Stimulated activated naive CD4-positive, alpha-beta T cell (primary cell): ENCODE measurements at places on chromosomes 16 and 17.

GRCh38 chr17:28196636-28197035 lies 122.4 kb upstream of the TMEM97 start:
- no peak for DNase-seq

GRCh38 chr16:6019490-6019991 lies 921.9 kb upstream of the EEF2KMT start:
- no peak for DNase-seq

DNA sequence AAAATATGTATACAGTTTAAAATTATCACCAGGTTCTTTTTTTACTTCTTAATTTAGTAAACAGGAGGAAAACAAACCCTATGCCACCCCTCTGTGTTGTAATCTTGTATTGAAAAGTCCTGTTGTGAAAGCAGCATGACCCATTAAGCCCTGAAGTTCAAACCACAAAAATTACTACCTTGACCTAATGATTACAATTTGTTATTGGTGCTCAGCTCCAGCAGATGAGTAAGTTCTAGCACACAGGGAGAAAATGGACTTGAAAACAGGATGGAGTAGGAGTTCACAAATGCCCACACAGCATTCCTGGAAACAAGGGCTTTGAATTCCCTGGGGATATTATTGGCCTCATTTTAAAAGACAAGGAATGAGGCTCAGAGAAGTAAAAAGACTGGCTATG lies 505.8 kb upstream of the ERCC4 start:
- DNase-seq: no peak

DNA sequence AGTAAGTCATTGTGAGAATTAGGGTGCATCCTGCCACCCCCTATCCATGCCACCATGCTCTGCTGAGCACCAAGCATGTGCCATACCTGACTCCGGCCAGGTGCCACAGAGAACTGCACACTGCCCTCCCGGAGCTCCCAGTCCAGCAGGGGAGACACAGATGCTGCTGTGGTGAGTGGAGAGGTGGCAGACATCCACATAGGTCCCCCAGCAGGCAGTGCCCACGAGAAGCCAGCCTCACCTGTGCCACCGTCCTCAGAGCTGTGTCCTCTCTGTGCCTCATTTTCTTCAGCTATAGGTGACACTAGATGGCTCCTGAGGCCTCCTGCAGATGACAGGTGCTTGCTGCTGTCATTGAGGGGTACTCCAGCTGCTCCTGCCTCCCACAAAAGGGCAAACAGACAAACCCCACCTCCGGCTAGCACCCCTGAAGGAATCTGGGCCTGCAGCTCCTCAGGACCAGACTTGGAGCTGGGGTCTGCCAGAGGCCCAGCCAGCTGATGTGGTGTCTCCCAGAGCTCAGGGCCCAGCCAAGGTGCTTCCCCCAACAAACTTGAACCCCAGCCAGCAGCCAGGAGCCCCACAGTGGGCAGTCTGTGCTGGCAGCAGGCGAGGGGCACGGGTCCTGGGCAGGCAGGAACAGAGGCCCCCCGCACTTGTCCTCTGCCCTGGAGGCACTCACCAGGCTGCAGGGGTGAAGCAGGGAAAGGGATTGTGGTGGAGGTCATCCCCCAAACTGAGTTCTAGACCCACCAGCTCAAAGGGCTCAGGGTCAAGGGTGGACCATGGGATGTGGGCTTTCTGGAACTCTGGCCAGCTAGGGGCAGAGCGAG lies 17.1 kb downstream of the FOXJ1 start:
- no peak for DNase-seq

- no peak for DNase-seq
These were observed 7.7 kb downstream of the MSL1 start for GRCh38 chr17:40129498-40129897.

- DNase-seq: no peak
These were observed 141.2 kb downstream of the SEC14L1 start for GRCh38 chr17:77281904-77282367.

DNA sequence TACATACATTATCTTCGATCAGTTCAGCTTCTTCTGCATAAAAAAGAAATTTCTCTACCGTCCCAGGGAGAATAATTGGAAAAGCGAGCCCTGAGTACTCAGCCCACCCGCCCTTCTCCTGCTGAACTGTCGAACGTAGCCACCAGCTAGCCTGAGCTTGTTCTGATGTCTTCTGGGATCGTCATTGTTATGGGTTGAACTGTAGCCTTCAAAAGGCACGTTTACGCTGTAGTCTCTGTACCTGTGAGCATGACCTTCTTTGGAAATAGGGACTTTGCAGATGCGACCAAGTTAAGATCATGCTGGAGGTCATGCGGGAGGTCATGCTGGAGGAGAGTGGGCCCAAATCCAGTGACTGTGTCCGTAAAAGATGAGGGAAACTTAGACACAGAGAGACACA lies 86.2 kb downstream of the CMIP start:
- DNase-seq: no peak

- no peak for DNase-seq
These were observed 32.0 kb upstream of the AQP8 start for GRCh38 chr16:25184771-25185170.

DNA sequence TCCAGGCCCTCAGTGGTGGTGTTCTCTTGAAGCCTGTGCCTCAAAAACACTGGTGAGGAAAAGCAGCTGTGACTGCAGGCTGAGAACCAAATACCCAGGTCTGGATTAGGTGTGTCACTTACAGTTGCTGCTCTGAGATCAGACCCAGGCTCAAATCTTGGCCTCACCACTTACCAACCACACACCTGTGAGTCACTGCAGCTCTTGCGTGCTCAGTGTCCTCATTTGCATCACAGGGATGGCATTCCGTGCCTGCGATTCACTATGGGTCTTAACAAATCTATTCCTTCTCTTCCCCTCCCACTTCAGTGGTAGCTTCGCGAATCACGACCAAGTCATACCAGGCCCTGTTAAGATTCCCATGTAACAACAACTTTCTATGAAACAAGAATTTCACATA lies 233.4 kb upstream of the HSBP1 start:
- DNase-seq: no peak

GRCh38 chr17:17813055-17813724 lies 23.6 kb downstream of the SREBF1 start:
- DNase-seq: no peak

- DNase-seq: no peak
These were observed 216.7 kb downstream of the C16orf78 start for GRCh38 chr16:49590166-49590871.

DNA sequence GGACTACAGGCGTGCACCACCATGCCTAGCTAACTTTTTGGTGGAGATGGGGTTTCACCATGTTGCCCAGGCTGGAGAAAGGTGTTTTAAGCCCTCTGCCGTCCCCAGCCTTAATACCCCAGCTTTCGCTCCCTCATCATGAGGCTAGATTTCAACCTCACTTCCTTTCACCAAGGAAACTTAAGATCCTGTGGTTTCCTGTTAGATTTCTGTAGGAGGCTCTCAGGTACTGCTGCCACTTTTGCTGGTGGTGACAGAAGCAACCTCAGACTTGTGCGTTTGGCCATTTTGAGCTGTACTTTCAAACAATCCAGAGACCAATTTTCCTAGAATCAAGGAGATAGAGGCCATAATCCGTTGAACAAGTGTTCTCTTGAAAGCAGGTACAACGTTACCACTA lies 36.2 kb downstream of the MPHOSPH6 start:
- peak; percentile 16 for DNase-seq

- DNase-seq: no peak
These were observed 10.1 kb downstream of the TK2 start for GRCh38 chr16:66539623-66540469.

GRCh38 chr16:25626172-25626571 lies 65.6 kb upstream of the HS3ST4 start:
- DNase-seq: no peak

- DNase-seq: no peak
These were observed 4.5 kb upstream of the CBX8 start for GRCh38 chr17:79801156-79802038.

DNA sequence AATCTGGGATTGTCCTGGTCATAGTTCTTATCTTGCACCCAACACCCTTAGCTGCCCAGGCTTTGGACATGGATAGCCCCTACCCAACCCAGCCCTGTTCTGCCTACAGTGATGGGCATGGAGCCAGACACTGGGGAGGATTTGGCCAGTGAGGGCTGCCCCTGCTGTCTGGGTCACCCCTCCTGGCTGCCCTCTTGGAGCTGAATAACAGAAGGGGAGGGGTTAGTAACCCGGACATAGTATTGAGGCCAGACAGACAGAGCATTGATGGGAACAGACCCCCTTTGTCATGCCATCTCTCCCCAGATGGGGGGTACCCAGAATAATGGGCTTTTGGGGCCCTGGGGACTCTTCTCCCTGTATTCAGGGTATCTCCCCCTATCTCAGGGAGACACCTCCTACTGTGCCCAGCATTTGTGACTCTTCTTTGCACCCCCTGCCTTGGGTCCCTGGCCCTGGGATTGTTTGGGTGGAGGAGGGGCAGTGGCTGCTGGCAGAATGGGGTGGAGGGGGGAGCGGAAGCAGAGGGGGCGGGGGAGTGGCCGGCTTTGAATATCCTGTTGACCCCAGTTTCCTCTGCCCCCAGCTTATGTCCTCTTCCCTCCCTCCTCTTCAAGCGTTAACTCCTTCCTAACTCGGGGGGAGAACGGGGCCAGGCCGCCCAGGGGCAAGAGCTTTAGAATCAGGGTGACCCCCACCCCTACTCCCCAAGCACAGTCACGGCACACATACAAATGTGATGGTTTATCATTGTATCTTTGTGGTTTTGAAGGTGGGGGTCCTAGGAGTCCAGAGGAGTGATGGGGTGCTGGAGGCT lies 17.0 kb downstream of the GJD3 start:
- DNase-seq: no peak

GRCh38 chr16:4894276-4895150 lies 42.4 kb downstream of the PPL start:
- DNase-seq: no peak

GRCh38 chr17:44781551-44782325 lies 22.9 kb downstream of the ADAM11 start:
- DNase-seq: no peak

GRCh38 chr17:35740997-35741931 lies 9.8 kb downstream of the RASL10B start:
- no peak for DNase-seq
